ENCODE measurements at places on chromosomes 6 and 20.

DNA sequence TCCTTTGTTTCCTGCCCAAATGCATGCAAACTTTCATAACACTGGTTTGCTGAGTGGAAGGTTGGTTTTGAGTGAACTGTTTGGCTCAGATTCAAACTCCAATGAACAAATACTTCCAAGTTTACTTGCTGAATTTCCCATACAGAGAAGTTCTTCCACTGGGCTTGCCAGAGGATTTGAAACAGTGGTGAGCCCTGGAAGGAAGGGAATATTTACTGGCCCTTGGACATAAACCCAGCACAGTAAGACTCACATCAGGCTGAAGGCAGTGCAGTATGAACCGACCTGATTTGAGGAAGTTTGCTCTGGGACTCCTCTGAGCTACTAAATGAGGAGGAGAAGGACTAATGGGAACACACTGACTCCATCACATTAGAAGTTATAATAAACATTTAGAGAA, 3.8 kb downstream of the TRAF3IP2 start:
- no peak for DNase-seq

DNA sequence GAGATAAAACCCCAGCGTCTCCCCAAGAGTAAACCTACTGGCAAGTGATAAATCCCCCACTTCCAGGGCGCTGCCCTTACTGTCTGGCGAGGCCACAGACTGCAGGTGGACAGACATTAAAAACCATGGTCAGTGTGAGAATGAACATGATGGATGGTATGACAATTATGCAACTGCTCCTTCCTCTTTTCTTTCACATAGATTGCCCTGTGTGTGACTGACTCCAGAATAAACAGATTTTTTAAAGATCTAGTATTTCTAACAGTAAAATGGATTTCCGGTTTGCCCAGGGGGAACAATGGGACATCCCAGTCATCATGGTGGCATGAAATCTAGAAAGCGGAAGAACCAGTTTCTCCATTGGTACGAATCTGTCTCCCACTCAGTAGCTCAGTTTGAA, 153.7 kb downstream of the FOXC1 start:
- no peak for DNase-seq

- no peak for DNase-seq
Measured at GRCh38 chr6:74936886-74937285, 269.0 kb downstream of the COL12A1 start.

- DNase-seq, result no peak
Measured at GRCh38 chr6:38432479-38432878, 207.2 kb downstream of the BTBD9 start.

DNA sequence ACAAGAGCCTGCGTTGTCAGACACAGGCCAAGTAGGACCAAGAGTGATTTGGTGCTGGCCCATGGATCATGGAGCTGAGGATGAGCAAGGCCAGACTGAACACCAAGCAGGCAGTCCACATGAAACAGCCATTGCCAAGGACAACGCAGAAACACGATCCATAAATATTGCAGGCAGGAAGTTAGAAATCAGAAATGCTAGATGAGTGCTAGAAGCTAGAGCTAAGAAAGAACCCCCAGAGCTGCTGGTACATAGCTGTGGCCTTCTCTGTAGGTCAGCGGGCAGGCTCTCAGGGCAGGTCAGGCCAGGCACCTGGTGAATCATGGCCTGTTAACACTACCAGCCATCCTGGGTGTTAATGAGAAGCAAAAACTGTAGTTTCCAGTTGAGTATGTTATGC, 119.7 kb downstream of the ALDH8A1 start:
- DNase-seq, result no peak

DNA sequence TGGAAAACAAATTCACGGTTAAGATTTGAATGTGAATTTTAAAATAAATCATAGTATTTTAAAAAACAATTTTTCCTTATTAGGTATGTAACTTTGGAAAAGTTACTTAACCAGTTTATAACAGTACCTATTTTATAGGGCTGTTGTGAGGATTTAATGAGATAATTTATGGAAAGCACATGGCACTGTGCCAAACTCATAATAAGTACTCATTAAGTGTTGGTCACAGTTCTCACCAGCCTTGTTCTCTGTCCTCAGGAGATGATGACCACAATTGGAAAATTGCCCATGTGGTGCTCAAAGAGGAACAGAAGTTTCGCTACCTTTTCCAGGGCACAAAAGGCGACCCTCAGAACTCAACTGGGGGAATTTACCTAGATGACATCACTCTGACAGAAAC, 39.6 kb downstream of the MEP1A start:
- DNase-seq, result no peak

GRCh38 chr6:164286011-164286410, 871.5 kb downstream of the QKI start:
- DNase-seq, result no peak

DNA sequence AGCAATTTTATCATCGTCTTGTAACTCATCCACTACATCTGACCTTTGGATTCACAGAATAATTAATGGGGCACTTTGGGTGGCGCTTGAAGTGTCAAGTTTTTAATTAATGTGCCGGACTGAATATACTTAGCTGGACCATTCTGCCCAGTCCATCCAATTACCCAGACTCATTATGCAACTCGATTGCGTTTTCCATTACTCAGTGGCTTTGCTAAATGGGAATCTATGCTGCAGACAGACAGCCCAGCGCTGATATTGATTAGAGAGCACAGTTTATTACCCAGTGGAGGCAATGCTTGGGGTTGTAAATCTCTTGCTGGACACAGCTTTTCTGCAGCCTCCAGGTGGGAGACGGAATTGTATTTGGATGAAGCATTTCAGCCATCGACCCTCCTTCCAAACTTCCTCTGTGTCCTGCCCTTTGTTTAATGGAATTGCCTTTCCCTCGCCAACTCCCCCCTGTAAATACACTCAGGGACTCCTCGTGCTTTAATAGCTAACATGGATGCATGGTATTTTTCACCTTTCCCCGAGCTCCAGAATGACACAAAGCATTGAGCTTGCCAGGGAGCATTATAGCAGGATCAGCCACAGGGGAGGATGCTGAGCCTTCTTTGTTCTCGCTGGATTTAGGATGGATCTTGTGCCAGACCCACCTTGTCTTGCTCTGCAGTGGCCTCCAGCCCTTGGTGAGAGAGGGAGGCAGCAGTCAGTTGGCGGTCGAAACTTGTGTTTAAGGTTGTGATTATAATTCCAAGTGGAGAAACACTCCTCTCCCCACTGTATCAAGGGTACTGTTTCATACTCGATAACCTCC, 59.7 kb downstream of the EDN3 start:
- no peak for DNase-seq

DNA sequence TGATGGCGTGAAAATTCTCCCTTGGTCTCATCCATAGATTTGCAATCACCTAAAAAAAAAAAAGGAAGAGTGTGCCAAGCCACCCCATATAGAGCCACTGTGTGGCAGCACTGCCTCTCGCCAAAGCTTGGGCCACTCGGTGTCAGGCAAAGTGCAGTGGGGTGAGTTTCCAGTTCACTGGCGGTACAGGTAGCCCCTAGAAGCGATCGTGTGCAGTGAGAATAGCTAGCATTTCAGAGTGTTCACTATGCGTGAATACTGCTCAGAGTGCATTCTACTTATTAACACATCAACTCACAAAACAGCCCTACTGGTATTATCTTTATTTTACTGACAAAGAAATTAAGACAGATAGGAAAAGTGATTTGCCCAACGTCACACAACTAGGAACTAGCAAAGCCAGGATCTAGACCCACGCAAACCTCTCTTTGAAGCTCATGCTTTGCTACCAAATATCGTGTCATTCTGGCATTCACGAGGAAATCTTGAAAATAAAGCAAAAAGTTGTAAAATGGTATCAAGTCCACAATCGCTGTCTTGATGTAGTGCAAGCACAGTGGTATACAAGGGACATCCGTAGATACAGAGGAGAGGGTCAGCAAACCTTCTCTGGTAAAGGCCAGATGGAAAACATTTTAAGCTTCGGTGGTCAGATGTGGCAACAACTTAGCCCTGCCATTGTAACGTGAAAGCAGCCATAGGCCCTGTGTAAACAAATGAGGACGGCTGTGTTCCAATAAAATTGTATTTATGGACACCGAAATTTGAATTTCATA, 10.4 kb upstream of the GCNT2 start:
- peak; percentile 29 for DNase-seq

GRCh38 chr20:1790386-1790785, 104.8 kb upstream of the SIRPA start:
- DNase-seq, result no peak

- DNase-seq, result no peak
Measured at GRCh38 chr20:20436689-20437088, 68.8 kb downstream of the INSM1 start.

- no peak for DNase-seq
Measured at GRCh38 chr6:110410511-110410910, 4.9 kb downstream of the DDO start.

DNA sequence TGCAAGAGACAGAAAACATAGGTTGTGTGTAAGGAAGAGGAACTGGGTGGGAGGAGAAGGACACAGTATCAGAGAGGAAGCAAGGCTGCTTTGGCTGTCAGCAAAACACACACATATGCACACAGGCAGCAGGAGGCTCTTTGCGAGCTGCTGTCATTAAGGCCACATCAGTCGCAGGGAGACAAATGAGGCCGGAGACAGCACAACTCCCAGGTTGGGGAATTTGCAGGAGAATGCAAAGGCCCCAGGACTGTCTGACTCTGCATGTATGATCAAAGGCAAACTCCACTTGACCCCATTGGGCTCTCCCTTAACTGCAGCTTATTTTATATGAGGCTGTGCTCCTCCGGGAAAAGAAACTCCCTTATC, 35.3 kb downstream of the METTL24 start:
- no peak for DNase-seq

- DNase-seq, result peak; percentile 12
Measured at GRCh38 chr20:53750827-53751619, 157.4 kb upstream of the ZNF217 start.

DNA sequence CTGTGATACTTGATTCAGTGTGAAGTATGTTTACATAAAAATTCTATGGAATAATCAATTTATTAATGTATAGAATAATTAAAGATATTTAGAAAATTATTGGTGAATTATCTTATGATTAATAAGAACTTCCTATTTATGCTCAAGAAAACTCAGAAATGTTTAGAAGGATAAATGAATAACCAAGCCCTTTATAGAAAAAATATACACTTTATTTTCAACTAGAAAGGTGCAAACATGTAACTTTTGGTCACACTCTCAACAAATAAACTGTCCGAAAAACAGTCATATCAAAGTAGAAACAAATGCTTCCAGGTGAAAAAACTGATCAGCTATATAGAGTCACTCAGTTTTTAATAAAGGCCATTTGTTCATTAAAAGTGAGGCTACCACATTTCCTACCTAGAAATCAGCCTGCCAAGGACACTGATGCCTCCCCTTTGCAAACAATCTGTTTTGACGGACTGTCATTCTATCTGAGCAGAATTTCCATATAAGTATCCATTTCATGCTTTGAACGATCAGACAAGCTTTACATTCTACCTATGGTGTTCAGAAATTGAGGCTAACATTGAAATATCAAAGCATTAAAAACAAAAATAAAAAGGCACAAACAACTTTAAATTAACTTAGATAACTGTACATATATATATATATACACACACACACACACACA, 3.0 kb downstream of the CCN2 start:
- no peak for DNase-seq

- DNase-seq, result no peak
Measured at GRCh38 chr6:113112086-113112485, 745.1 kb upstream of the MARCKS start.

DNA sequence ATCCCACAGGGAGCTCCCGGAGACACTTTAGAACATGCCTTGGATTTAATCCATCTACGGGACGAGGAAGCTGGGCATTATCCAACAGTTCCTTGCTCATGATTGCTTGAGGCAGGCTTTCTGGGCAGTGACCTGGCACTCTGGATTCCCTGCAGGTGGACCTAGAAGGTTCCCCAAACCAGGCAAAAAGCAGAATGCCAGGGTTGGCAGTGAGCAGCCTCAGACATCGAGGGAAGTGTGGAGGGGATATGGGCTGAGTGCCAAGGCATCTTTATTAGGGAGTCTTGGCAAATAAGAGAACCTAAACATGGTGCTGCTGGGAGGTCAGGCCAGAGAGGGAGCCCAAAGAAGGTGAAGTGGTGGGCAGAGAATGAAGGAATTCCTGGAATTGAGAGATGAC, 158.5 kb downstream of the CD83 start:
- DNase-seq, result no peak

DNA sequence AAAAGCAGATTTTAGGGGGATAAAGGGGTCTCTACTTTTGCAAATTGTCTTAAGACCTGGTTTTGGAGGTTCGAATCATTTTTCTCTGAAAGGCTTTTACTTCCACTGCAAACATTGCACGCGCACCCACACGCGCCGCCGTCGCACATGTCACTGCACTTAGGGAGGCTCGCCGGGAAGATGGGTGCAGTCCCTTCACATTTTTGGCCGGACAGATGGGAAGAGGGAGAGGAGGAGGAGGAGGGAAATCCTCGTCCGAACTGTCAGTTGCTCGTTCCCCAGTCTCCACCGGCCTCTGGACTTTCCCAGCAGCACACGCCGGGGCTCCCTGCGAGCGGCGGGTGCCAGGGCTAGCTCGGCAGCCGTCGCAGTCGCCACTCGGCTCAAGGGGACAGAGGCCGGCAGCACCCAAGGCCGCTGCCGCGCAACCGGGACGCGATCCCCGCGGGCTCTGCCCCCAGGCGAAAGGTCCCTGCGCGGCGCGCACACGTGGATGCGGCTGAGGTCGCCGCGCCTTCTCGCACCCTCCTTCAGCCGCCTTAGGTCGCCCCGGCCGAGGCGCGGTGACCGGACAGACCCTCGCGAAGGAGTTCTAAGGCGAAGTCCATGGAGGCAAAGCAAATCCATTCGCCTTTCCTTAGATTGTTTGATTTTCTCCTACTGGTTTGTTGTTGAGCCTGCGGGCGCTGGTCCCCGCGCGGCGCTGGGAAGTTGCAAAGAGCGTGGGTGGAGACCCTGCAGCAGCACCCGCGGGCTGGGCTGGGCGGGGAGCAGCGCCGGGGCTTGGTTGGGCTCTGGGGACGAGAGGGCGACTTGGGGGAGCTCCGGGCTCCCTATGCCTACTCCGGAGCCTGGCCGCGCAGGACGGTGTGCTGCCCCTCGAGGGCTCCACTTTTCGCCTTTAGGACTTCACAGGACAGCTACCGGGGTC, 1.2 kb downstream of the MYB start:
- DNase-seq, result peak; percentile 54

DNA sequence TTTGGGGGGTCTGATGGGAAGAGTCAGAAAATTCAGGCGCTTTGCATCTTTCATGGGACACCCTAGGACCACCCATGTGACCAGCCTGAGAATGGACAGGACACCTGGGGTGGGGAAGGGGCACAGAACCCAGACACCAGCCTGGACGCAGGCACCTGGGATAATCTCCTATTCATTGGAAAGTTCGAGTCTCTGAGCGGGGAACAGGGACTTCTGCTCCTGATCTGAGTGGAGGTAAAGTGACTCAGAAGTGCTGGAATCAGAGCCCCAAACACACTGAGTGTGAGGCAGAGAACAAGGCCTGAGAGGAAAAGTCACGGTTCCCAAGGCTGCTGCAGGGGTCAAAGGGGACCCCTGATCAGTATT, 1.4 kb downstream of the HLA-B start:
- no peak for DNase-seq

- no peak for DNase-seq
Measured at GRCh38 chr6:112956696-112957535, 609.8 kb downstream of the RFPL4B start.

- peak; percentile 15 for DNase-seq
Measured at GRCh38 chr20:21719592-21720214, 14.2 kb downstream of the PAX1 start.

Measured in stimulated activated CD4-positive, alpha-beta T cell treated with anti-CD3 and anti-CD28 coated beads, Interleukin-4, amount 100 ng/mL, for 1 hour (primary cell).